ENCODE measurements at places on chromosomes 7 and 10.

- no peak for DNase-seq
Observed at GRCh38 chr10:1736144-1736971, 967 bp downstream of the ADARB2 start.

GRCh38 chr7:141468341-141468740, 82.9 kb upstream of the AGK start:
- no peak for DNase-seq

DNA sequence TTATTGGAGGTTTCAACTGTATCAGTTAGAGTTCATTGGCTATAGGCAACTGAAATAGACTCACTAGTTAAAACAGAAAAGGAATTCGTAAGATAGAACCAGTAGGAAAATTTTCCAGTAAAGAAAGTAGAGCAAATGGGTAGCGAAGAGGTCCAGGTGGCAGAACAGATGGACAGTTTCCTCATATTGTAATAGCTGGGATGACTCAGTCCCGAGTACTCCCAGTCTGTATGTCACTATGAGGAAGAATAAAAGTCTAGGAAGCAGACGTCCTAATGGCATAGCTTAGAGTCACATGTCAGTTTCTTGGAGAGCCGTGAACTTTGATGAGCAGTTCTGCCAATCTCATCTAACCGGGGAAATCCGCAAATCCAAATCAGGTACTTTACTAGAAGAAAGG, 95.3 kb downstream of the RNF32 start:
- DNase-seq: no peak

DNA sequence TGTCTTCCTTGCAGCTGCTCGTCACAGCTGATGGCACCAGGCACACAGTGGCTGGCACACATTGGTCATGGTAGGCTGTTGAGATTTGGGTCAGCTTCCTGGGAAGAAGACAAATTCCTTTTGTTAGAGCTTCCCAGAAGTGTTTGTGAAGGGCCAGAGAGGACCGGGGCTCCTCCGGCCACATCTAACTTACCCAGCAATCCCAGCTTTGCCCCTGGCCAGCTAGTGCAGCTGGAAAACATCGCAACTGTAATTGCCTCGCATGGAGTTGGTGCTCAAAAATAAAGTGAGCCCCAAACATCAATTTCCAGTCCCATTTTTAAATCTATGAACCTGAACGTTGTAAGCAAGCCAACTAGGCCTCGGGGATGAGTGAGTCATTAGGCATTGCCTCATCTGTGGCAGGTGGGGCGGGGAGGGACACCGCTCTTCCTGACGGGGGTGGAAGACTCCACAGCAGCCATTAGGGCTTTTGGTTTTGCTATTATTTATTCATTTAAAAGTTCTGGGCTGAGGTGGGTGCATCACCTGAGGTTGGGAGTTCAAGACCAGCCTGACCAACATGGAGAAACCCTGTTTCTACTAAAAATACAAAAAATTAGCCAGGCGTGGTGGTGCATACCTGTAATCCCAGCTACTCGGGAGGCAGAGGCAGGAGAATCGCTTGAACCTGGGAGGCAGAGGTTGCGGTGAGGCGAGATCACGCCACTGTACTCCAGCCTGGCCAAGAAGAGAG, 12.4 kb downstream of the CPA5 start:
- DNase-seq: peak; percentile 76

DNA sequence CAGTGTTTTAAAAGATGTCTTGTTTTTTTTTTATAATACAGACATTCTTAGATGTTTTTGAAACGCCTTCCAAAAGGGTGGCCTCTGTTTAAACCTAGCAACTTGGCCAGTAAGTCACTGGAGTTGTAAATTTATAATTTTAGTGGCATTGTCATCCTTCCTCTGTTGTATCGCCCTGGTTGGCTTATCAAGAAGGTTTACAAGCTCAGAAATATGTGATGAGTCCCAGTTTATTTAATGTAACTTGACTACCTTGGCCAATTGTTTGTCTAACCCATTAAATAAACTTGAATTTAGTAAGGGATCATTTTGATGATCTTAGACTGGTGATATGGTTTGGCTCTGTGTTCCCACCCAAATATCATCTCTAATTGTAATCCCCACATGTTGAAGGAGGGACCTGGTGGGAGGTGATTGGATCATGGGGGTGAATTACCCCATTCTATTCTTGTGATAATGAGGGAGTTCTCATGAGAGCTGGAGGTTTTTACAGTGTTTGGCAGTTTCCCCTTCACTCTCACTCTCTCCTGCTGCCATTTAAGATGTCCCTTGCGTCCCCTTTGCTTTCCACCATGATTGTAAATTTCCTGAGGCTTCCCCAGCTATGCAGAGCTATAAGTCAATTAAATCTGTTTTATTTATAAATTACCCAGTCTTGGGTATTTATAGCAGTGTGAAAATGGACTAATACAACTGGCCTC, 13.4 kb upstream of the NT5C3A start:
- no peak for DNase-seq

DNA sequence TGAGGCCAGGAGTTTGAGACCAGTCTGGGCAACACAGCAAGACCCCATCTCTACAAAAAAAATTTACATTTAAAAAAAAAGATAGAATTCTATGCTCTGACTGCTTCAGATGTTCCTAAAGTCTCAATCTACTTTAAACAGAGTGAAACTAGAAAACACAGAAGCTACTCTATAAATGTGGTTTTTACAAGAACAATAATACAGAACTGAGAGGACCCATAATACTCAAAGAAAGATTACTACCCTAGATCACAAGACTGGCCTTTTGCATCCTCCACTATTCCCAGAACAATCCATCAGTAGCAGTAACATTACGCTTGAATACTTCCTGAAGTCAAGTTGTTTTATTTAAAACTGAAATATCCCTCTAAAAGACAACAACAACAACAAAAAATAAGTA, 119.4 kb downstream of the ZFAND4 start:
- no peak for DNase-seq

DNA sequence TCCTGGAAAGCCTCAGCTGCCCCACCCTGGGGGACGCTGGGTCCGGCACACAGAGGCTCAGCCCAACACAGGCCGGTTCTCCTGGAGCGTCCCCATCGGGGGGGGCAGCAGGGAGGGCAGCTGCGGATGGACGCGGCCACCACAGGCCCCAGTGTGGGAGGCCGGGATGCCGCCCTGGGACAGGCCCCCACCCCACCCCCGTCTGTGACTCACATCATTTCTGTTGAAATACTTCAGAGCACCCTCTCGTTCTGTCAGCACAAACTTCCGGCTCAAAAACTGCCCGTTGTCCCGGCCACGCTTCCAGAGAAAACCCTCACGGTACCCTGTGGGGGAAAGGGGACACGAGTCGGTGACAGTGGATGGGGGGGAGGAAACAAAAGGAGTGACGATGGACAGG, 28.5 kb downstream of the GET4 start:
- DNase-seq: peak; percentile 16

- no peak for DNase-seq
Observed at GRCh38 chr7:119919986-119920385, 353.0 kb upstream of the KCND2 start.

DNA sequence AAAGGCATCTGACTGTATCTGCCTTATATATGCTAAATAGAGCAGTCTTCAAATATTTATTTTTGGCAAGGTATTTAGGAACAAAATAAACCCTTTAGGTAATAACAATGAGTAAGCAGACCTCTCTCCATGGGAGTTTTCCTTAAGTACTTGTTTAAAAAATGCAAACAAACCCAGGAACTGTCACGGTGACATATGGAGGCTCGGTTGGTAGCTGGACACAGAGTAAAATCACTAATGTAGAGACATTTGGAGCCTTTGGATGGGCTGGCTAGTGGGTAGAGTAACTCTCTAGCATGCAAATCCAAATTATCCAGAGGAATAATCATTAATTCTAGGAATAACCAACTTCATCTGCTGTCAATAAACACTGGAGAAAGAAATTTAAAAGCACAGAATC, 71.6 kb upstream of the LAMB4 start:
- DNase-seq: no peak

- DNase-seq: no peak
Observed at GRCh38 chr7:13641714-13642113, 347.8 kb downstream of the ETV1 start.

DNA sequence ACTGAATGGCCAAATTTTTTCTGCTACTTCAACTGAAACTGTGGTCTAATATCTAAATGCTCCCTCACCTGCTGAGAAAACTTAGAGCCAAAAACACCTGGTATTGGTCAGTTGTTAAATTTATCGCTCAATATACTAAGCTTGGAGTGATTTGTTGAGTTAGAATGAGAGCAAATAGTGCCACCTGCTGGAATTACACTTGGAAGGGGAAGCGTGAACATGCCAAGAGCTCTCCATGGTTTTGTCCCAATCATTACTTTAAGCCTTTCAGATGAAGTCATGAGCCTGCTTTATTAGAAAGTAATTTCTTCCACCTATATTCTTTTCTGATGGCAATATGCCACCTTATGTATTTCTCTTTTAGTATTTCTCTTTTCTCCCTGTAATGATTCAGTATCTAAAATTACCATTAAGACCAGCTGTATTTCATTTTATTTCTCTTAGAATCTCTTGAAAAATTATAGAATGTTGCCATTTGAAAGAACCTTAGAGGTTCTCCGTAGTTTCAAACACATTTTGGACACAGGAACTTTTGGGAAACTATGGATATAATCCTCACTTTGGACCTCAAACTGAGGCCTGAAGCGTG, 447.8 kb upstream of the C7orf33 start:
- DNase-seq: peak; percentile 30
